ENCODE measurements at places on chromosomes 11 and 22.

- no peak for DNase-seq
Measured at GRCh38 chr22:39182478-39183030, 30.1 kb upstream of the CBX7 start.

- DNase-seq: no peak
Measured at GRCh38 chr11:3177931-3178330, 12.8 kb upstream of the OSBPL5 start.

- DNase-seq: no peak
Measured at GRCh38 chr22:25753252-25753651, 11.3 kb downstream of the MYO18B start.

GRCh38 chr11:130070109-130070845 is 583 bp downstream of the APLP2 start:
- DNase-seq: peak; percentile 41

GRCh38 chr11:118009864-118010737 is 23.9 kb downstream of the IL10RA start:
- no peak for DNase-seq

- DNase-seq: no peak
Measured at GRCh38 chr11:87966694-87967093, 208.5 kb downstream of the RAB38 start.

- DNase-seq: no peak
Measured at GRCh38 chr11:15493066-15493465, 378.3 kb downstream of the INSC start.

DNA sequence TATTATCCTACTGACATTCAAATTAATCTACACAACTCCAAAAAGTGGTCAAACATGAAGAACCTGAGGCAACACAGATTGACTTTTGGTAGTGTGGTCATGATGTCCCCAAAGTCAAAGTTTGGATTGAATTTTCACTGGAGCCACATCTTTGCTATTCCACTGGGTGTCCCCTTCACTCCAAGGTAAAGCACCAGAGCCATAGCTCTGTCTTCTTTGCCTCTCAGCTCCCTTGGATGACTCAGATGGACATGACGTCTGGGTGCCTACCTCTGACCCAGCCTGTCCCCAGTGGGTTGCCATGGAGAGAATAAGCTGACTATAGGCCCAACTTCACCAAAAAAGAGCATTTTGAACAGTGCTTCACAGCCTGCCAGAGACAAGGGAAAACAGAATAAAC is 57.4 kb upstream of the ARHGAP42 start:
- no peak for DNase-seq

DNA sequence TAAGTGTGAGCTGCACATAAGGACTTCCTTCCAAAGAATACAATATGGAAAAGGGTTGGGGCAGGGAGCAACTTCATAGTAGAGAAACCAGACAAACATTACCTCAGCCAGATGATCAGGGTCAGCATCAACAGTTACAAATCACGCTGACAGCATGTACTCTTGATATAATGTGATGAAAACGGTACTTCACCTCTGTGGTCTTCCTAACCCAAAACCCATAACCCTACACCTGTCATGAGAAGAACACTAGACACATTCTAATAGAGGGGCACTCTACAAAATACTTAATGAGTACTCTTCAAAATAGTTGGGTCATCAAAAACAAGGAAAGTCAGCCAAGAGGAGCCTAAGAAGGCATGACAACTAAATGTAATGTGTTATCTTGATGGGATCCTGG is 43.9 kb downstream of the RRAS2 start:
- DNase-seq: no peak

- no peak for DNase-seq
Measured at GRCh38 chr22:35733791-35734516, 16.3 kb downstream of the APOL5 start.

DNA sequence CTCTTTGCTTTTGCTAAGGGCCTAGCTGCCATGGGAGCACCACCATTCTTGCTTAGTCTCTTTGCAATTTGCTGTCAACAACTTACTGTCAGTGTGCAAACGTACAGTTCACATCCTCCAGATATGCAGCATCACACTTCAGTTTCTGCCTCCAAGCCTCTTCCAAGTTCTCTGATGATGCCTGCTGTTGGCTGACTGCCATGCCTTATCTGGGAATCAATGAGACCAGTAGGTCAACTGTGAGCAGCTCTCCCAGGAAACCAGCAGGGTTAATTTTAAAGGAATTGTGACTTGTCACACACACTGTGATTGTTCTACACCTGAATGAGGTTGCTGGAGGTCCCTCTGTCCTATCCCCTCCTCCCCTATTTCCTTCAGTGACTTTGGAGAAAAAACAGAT is 56.0 kb downstream of the COPB1 start:
- DNase-seq: no peak

- no peak for DNase-seq
Measured at GRCh38 chr11:72239849-72240460, 4.0 kb downstream of the PHOX2A start.

- peak; percentile 73 for DNase-seq
Measured at GRCh38 chr22:44625981-44626687, 75.9 kb upstream of the PRR5 start.

DNA sequence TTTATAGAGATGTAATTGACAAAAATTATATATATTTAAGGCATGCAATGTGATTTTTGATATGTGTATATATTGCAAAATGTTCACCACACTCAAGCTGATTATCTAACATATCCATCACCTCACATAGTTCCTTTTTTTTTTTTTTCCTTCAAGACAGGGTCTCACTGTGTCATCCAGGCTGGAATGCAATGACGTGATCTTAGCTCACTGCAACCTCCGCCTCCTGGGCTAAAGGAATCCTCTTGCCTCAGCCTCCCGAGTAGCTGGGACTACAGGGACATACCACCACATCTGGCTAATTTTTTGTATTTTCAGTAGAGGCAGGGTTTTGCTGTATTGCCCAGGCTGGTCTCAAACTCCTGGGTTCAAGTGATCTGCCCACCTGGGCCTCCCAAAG is 65.1 kb upstream of the SLC35C1 start:
- no peak for DNase-seq

DNA sequence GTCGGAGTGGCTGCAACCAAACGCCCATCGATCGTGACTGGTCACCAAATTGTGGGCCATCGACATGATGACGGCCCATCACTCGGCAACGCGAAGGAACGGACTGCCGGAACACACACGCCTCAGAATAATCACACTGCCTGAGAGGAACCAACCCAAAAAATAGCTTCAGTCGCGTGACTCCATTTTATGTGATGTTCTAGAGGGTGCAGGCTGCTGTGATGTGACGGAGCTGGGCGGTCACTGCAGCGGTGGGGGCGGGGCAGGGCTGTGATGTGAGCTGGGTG is 174.6 kb downstream of the CTTN start:
- DNase-seq: no peak
